AG08396 (cell line): ENCODE measurements at places on chromosomes 11 and 22.

GRCh38 chr11:17432002-17432401 lies 43.5 kb upstream of the KCNJ11 start:
- no peak for DNase-seq

- no peak for DNase-seq
These were observed 8.2 kb downstream of the PDGFB start for GRCh38 chr22:39236321-39237317.

DNA sequence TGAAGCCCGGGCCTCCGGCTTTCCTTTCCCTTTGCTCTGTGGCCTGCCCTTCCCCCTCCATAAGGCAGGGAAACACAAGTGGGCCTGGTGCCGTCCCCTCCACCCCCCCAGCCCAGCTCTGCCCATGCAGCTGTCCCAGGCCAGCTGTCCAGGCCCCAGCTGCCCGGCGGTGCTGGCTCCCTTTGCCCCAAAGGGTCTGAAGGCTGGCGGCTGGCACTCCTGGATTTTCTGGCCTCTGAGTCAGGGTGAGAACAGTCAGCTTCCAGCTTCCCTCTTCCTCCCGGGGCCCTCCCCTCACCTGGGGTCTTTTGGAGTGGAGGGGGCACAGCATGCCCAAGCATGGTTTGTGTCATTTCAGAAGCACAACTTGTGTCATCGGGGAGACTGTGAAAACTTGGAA lies 27.8 kb downstream of the CD82 start:
- no peak for DNase-seq

DNA sequence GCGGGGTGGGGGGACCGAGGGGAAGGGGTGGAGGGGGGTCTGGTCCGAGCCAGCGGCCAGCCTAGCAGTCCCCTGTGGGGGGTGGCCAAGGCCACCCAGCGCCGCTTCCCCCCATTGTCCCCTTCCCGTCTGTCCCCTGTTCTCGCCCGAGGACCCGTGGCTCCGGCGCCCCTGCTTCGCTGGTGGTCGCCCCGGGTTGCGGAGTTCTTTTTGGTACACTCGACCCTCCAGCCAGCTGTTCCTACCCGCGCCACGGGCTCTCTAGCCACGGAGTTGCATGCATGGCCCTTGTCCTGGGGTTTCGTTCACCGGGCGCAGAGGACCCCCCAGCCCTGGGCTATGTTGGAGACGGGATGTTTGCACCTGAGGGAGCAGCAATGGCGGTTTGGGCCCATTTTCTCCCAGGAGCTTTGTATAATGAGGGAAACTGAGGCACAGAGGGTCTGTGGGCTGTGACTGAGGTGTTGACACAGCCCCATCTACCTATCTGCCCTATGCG lies 489 bp downstream of the RNF214 start:
- DNase-seq = peak; percentile 30

DNA sequence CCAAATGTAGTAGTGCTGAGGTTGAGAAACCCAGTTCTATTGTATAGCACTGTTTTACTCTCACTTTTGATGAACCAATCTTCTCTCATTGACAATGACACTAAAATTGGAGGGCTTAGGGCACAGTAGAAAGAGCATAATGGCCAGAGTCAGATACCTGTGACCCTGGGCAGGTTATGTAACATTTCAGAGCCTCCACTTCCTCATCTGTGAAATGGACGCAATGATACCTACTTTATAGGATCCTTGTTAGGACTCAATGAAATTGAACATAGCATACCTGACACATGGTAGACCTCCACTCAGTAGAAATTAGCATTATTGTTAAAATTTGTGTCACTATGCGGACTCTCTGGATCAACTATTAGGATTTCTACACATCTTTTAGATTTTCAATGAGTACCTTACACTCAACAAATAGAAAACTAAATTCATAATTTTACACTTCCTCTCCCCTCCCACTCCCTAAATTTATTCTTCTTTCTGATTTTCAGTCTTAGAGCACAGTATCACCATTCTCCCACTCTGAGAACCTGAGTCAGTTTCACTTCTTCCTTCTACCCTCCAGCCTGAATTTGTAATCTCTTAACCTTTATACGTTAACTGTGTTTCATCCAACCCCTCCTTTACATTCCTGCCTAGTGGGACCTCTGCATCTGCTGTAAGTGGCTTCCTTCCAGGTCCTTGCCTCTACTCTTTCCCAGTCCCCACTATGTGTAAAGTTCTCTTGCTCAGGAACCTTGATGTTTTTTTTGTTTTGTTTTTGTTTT lies 78.3 kb downstream of the MICAL2 start:
- no peak for DNase-seq

GRCh38 chr22:17629641-17630040 lies 1.1 kb upstream of the ATP6V1E1 start:
- no peak for DNase-seq

DNA sequence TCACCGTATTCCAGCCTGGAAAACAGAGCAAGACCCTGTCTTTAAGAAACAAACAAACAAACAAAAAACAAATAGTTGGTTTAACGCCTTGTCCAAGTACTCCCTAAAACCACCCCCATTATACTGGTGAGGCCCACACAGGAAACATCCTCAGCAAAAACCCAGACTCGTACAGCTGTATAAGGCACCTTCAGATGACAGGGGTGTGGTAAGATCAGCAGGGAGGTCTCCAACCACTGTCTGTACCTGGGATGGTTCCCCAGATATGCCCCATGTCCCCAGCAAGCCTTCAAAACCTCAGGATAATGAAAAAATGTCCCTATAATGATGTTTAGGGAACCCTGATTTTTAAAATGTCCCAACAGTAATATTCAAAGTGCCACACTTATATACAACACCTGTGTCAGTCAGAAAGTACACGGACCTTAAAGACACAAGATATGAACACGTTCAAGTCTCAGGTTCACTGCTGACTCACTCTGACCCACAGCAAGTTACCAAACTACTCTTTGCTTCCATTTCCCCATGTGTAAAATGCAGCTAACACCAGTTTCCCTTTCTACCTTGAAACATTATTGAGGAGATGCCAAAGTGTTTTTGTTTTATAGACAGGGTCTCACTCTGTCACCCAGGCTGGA lies 9.3 kb downstream of the SF3A1 start:
- DNase-seq = no peak

DNA sequence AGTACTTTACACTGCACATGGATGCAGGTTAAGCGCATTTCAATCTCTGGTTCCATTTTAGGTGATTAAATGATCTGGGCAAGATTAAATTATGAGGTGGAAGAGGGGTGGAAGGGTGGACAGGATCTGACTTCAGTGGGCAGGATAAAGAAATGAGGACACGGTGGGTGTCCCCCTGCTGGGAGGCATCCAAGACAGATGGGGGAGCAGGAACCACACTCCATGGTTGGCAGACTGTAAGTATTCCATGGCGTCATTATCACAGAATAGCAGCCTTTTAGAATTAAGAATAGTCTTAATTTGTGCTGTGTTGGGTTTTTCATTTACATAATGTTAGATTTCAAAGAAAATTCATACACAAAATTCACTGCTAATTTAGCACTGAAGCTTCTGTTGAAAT lies 7.6 kb upstream of the SORL1 start:
- no peak for DNase-seq

GRCh38 chr11:6248248-6248647 lies 9.4 kb downstream of the CNGA4 start:
- DNase-seq = no peak
